Stimulated activated CD4-positive, alpha-beta T cell treated with anti-CD3 and anti-CD28 coated beads, Interleukin-1b, Interleukin-23, amount 100 ng/mL, for 1 hour (primary cell): ENCODE measurements at places on chromosomes 16 and 17.

DNA sequence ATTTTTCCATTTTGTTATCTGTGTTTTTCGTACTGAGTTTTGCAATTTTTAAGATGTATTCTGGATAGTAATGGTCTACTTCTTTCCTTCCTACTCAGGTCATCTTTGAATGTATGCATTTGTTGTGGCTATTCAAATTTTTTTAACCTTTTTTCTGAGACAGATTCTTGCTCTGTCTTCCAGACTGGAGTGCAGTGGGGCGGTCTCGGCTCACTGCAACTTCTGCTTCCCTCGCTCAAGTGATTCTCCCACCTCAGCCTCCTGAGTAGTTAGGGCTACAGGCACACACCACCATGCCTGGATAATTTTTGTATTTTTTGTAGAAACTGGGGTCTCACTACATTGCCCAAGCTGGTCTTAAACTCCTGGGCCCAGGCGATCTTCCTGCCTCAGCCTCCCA lies 33.6 kb downstream of the VPS35L start:
- DNase-seq, result no peak

GRCh38 chr17:33987162-33987561 lies 267.9 kb upstream of the CCL2 start:
- DNase-seq, result no peak

- no peak for DNase-seq
Observed at GRCh38 chr16:12679660-12680272, 123.9 kb downstream of the CPPED1 start.

- DNase-seq, result no peak
Observed at GRCh38 chr16:5865236-5865635, 767.6 kb upstream of the EEF2KMT start.

DNA sequence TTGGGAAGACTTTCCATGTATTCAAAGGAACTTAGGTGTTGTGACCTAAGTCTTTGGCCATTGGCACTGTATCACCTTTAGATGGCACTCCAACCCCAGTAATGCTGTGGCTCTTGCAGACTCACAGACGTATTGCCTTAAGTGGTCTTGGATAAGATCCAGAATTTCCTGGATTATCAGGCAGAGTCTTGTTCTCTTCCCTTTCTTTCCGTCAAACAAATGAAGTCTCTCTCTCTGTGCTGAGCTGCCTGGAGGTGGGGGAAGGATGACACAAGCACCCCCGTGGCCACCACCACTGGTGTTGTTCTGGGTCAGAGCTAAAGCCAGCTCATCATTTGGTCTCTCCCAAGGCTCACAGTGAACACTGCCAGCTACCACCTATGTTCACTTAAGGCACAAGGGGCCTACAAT lies 789.9 kb upstream of the KIF2B start:
- no peak for DNase-seq
